ENCODE measurements at places on chromosomes 7 and 10.

DNA sequence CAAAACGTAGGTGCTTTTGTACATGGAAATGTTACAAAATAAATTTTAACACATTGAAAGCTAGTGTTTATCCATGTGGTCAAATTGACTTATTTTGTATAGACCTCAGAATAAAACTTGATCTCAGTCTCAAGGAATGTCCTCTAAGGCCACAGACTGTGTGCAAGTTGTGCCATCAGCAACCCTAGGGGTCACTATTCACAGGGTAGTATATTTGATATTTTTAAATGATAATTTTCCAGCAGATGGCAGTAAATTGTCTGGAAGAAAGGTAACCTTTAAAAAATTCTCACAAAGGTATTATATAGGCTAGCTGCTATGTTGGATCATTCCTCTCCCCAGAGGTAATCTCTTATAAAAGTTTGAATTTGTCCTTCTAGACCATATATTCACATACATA is 12.9 kb upstream of the SNX10 start:
- DNase-seq: peak; percentile 76

- peak; percentile 7 for DNase-seq
Measured at GRCh38 chr7:108016841-108017775, 14.1 kb upstream of the LAMB1 start.

DNA sequence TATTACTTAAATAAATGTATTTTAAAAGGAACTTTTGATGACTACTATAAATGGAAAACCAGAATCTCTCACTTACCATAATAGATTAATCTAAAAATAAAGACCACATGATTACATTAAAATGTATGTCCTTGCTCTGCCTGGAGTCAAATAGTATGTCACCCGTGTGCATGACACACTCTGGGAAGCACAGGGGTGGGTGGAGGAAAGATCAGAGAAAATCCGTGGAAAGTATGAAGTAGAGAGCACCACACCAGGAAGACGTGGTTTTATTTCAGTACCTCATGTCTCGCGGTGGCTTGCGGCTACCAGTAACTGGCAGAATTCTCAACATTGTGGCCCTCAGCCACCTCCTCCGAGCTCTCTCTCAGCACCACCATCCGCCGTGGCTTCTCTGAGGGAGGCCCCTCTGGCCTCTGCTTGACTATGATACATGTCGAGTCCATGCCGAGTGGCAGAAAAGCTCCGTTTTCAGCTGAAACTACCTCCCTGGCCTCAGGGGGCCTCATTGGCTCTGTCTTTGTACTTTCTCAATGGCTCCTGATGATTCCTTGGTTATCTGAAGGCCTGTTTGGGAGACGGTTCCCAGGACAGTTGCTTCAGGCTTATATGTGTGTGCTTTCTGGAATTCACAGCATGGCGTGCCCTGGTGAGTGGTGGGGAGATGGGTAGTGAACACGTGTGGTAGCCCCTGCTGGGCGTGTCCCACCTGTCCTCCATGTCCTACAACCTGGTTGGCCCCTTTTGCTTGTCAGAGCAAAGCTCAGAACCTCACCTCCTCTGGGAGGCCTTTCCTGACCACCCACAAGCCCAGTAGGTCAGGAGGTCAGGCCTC is 49.8 kb downstream of the LHPP start:
- no peak for DNase-seq

DNA sequence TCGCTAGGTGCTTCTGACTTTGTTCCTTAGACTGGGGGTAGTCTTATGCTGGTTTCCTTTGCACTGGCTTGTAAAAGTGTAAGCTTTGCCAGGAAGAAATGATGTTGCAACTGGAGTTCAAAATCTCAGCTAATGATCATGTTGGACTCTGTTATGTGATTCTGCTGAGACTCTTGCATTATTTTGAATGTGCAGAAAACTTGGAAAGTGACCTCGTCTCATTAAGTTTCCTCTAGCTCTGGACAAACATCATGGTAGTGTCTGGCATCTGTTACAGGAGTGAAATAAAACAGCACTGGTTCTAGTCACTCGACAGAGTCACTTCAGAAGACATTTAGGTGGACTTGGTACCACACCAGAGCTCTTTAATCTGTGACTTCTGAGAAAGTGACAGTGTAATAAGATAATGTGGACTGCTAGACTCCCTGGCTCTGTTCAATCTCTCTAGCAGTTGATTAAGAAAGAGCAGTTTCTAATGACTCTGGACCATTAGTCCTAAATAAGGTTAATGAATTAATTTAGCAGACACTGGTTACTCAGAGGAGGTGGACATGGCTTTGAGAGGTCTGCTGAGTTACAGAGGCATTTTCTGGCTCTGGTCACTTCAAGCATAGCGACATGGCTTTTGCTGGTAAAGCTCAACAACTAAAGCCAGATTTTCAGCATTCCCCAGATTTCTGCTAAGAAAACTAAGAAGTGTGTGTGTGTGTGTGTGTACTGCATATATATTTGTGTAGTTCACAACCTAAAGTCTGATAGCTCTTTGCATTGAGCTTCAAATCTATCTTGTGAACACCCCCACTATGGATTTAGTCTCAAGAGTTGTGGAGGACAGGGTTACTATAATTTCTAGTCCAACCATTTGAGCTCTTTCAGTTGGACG is 2.0 kb downstream of the NRP1 start:
- peak; percentile 23 for DNase-seq

DNA sequence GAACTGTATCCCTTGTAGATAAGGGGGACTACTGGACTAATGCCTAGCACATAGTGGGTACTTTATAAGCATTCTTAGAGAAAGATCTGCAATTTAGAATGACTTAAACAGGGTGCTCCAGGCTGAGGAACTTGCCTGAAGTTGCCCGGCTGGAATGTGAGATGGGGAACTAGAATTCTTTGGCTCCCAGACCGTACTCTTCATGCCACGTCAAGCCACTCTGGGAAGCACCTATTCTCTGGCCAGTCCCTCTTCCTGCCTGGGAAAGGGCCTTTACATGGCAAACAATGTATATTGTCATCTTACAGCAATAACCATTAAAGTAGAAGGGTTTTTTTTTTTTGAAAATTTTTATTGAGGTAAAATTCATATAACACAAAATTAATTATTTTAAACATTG is 34.5 kb downstream of the ATXN7L1 start:
- DNase-seq: peak; percentile 45

DNA sequence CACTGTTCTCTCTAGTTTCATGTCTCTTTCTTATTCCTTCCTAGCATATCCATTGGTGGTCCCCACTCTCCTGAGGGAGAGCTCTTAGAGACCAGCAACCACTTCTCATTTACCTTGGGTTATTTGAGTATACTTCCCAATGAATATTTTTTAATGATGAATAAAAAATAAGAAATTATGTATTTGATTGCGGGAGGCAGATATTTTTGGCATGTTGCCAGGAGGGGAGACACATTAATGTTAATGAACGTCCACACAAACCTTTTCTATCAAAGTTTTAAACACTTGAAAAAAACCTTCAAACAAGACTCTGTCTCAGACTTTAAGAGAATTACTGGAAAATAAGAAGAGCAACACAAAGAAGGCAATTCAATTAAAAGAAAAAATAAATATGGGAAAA is 260.6 kb upstream of the MAGI2 start:
- DNase-seq: no peak

GRCh38 chr10:11439523-11440053 is 171.9 kb downstream of the USP6NL start:
- no peak for DNase-seq

GRCh38 chr10:33887188-33887587 is 552.7 kb upstream of the NRP1 start:
- DNase-seq: no peak

GRCh38 chr10:86775056-86775869 is 18.8 kb downstream of the BMPR1A start:
- no peak for DNase-seq

- no peak for DNase-seq
Measured at GRCh38 chr10:13703997-13704536, 117.3 kb downstream of the PRPF18 start.

- DNase-seq: peak; percentile 2
Measured at GRCh38 chr10:68435803-68436202, 28.7 kb upstream of the RUFY2 start.

GRCh38 chr10:104336821-104337467 is 1.3 kb downstream of the ITPRIP start:
- DNase-seq: no peak

- DNase-seq: no peak
Measured at GRCh38 chr7:921581-922333, 32.7 kb downstream of the ADAP1 start.

GRCh38 chr10:43863270-43863669 is 214.6 kb upstream of the ZNF32 start:
- DNase-seq: no peak

GRCh38 chr7:45599851-45600706 is 25.9 kb downstream of the ADCY1 start:
- no peak for DNase-seq

DNA sequence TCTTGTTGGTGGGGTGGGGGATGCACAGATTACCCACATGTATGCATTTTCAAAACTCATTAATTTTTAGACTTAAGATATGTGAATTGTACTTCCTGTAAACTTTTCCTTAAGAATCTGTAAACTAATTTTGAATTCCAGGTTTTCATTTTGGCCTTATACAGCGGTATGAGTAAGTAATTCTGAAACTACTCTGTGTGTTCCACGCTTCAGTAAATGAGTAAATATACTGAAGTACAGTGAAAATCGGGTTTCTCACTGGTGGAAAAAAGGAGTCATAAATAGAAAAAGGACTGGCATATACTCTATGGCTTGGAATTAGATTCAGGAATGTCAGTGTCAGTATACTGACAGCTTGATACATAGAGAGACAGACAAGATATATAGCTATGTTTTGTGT is 72.8 kb downstream of the CTTNBP2 start:
- DNase-seq: no peak

DNA sequence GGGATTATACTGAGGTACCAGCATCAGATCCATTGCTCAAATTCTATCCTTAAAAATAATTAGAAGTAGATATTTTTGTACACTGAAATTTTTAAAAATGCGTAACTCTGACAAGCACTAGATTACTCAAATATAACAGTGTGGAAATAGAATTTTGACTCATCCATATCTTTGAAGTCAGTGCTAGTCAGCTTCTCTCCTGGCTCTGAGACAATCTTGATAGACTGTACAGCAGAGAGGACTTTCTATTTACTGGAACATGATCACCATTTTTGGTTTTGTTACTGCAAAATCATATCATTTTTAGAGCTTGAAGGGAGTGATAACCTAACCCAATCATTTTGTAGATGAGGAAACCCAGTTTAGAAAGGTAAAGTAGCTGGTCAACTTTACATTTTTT is 195.0 kb downstream of the MTERF1 start:
- DNase-seq: no peak

GRCh38 chr7:112649560-112649959 is 140.6 kb downstream of the TMEM168 start:
- DNase-seq: no peak

DNA sequence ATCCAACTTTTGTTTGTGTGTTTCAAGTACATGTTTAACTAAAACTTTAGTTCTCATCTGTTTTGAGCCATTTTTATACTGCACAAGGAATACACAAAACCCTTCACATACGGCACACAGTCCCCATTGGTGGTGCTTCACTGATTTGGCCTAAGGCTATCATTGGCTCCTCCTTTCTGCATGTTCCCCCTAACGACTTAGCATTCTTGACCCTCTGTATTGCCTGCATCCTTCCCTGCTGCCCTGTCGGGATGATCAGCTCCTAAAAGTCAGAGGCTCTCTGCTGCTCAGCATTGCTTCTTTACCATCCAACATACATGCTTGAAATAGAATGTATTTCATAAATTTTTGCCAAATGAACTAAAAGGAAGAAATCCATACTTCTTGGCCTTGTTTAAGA is 111.4 kb upstream of the ABCB5 start:
- no peak for DNase-seq

DNA sequence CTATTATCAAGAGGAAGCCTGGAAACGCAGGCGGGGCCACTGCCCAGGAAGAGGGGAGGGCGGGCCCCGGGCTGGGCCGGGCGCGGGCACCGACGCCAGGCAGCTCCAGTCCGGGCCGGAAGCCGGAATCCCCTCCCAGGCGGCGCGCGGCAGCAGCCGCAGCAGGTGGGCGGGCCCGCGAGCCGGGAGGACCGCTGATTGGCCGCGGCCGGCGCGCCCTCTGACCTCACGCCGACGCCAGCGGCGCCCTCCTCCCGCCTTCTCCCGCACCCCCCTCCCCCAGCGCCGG is 438 bp downstream of the BCL7B start:
- DNase-seq: peak; percentile 98

DNA sequence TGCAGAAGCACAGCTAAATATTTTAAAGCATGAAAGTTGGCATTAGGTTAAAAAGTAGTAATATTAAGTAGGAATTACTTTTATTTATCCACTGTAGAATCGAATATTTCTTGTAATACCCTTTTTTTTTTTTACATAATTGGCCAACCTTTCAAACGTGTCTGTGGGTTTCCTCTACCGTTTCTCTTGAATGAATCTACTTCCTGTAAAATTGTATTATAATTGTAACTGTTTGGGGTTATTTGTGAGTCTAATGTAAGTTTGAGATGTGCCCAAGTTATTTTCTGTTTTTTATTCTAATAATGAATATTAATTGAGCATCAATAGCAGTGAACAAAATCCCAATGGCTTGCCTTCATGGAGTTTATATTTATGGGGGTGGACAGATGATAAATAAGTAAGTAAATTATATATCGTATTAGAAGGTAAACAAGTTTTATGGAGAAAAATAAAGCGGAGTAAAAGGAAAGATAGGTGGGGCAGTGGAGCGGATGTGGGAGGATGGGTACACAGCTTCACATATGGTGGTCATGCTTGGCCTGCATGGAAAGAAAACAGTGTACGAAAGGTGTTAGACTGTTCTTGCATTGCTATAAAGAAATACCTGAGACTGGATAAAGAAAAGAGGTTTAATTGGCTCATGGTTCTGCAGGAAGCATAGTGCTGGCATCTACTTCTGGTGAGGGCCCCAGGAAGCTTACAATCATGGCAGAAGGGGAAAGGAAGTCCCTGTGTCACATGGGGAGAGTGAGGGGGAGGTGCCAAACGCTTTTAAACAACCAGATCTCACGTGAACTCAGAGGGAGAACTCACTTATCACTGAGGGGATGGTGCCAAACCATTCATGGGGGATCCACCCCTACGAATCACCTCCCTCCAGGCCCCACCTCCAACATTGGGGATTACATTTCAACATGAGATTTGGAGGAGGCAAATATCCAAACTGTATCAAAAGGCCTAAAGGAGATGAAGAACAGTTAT is 5.4 kb downstream of the TSPAN13 start:
- no peak for DNase-seq

DNA sequence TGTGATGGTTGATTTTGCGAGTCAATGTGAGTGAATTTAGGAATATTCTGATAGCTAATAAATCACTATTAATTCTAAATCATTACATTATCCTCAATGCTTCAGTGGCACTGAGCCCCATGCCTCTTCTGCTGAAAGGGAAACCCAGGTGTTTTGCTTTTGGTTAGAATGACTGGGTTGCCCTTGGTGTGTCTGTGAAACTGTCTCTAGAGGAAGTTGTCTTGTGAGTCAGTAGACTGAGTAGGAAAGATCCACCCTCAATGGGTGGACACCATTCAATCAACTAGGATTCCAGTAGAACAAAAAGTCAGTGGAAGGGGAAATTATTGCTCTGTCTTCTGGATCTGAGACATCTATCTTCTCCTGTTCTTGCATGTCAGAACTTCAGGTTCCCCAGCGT is 472.4 kb downstream of the ANKRD7 start:
- no peak for DNase-seq
